H9 (cell line): ENCODE measurements at places on chromosomes 6 and 20. TPM values are rescaled to one million over a fixed set of nuclear protein-coding genes. Genes with fewer than 3 reads are reported as not detected.

DNA sequence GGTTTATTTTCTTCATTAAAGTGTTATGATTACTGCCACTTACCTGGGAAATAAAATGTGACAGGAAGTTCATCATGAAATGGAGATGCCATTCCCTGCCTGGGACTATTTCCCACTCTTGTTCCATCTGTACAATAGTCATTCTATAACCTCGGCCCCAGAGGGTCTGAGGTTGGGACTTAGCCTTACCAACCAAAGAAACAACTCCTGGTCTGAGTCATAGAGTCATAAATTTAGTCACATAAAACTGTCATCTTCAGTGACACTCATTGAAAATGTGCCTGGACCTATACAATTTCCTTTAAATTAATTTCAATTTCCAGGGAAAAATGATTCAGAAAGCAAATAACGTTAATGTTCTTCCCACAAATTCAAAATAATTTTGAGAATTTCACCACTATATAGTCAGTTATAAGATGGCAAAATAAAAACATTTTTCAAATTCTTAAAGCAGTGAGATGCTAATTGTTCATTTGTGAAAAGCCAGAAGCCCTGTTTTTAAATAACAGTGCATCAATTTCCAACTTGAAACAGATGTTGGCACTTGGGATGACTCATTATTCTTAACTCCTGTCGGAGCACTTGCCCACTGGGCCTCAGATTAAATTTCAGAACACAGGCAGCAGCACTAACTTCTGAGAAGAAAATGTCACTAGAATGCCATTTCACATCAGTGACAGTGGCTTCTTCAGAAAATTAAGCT lies 201.2 kb upstream of the SMLR1 start:
- no peak for DNase-seq

DNA sequence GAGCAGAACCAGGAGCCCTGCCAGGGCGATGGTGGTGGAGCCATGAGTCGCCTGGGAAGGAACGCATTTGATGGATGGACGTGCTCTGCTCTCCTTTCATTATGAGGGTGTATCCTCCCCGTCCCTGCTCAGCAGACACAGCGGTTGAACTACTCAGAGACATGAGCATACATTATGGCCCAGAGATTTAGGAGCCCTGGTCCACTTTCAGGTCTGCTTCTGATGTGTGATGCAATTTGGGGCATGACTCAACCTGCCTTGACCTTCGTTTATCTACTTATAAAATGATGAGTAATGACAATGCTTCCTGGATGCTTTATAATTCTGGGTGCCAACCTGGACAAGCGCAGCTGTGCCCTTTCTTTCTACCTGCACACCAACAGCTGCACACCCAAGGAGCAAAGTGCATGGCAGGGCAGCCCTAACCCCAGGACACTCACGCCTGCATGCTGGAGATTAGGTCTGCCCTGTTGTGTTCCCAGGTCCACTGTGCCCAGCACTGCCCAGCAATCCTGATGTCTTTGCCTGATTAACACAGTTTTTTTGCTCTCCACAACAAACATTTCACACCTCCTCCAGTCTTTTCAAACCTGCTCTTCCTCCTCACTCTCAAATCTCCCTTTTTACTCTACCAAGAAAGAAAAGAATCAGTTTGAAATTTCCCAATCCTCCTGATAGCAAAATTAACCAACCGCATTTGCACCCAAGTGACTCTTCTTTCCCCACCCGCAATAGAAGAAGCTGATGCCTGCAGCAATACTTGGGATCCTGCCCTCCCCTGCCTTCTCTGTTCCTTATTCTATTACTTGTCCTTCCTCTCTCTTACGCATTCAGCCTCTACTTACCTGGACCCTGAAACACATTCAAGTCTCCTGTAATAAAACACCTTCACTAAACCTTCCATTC lies 81.2 kb downstream of the EZR start:
- no peak for DNase-seq

DNA sequence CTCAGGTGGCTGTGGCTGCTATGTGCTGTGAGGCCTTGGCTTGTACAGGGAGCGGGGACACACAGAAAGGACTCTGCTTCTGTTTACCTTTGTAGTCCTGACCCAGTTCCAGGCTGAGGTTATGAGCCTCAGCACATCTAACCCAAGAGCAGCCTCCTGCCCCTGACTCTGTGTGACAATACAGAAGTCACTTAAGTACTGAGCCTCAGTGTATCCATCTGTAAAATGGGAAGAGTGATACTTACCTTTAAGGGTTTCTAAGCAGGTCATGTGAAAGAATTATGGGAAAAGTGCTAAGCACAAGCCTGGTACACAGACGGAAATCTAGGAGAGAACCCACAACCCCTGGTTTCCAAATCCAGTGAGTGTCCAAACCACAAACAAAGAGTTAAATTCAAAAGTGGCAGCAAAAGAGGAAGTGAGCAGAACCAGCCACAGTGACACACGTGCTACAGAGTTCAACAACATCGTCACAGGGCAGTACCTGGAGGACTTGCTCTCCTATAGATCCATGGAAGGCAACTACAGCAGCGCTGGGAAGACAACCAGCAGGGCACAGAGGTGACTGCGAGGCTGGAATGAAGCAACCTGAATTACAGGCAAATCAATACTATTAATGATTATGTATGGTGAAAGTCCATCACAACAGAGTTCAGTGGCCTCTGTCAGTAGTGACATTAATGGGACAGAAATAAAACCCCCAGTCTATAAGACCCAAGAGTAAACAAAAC lies 12.5 kb downstream of the TRIM26 start:
- DNase-seq: no peak

GRCh38 chr6:35411066-35411465 lies 41.1 kb upstream of the FANCE start:
- no peak for DNase-seq

Gene ZSWIM3
- total RNA-seq: 8.0 and 8.2 TPM in 2 replicates

GRCh38 chr6:133341607-133342158 lies 100.5 kb downstream of the EYA4 start:
- DNase-seq: no peak

DNA sequence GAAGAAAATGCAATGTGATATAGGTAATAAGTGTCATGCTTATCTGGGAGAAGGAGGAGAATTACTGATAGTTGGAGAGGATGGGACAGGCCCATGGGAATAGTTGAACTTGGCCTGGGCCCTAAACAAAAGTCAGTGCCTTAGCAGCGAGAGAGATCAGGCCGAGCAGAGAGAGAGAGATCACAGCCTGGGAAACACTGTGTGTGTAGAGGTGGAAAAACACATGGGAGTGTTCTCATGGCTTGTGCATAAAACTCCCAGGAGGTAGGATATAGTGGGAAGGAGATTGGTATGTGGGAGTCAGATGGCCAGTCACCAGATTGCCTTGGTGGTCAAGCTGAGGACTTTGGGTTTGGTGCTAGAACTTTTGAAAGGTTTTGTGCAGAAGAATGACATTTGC lies 47.6 kb downstream of the FIG4 start:
- no peak for DNase-seq

- no peak for DNase-seq
These were observed 81.9 kb downstream of the CRYBG1 start for GRCh38 chr6:106442395-106442794.

Gene PRKN
- total RNA-seq: 1.3 and 2.0 TPM in 2 replicates

- no peak for DNase-seq
These were observed 82.1 kb downstream of the ADAT2 start for GRCh38 chr6:143368426-143368825.

GRCh38 chr6:20688710-20689500 lies 154.6 kb downstream of the CDKAL1 start:
- no peak for DNase-seq

DNA sequence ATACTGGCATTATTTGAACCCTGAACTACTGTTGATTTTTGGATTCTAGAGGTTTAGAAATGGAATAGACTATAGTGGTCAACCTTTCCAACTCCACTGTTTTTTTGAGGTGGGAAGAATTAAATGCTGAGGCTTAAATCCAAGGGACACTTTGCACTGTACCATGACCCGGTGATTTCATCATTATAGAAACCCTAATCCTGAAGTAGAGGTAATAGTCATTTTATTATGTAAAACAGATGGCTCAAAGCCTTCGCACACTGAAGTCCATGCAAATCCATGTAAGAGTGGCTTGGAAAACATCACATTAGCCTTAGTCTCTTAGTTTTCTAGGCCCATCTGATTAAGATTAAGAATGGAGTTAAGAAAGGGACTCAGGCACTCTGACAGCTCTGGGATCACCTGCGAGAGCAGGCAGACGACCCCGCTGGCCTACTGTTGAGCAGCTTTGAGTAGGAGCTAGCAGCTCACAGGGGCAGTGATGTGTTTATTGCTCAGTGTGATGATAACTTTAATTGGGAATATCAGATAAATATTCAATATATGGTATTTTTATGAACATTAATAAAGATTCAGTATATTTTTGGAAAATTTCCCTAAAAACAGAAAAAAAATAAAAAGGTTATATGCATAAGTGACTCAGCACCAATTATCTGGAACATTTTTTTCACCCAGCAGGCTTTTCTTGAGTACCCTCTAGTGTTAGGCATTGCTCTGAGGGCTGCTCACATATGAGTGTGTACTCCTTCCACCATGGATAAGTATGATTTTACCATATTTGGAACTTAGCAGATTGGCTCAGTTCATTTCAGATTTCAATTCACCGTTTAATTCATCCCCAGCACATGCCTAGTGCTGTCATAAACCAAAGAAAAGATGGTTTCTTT lies 13.4 kb downstream of the SLX4IP start:
- no peak for DNase-seq
